ENCODE measurements at places on chromosomes 11 and 22.

- DNase-seq: no peak
Measured at GRCh38 chr22:29072979-29073617, at the start of gene KREMEN1. Gene KREMEN1, plus strand, starts transcription at chr22:29073035. Its CDS starts 96 bp downstream, at chr22:29073131.

DNA sequence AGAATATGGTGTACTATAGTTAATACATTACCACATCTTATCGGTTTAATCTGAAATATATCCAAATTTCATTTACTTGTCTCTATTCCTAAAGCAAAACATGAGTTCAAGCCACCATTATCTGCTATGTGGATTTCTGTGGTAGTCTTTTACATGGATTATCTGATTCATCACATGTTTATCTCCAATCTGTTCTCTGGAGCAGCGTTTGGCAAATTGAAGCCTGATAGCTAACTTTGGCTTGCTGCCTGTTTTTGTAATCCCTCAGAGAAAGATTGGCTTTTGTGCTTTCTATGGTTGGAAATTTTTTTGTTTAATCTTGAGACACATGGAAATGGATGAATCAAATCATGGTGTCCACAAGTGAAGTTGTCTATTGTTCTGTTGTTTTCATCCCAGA lies 274.3 kb downstream of the JRKL start:
- DNase-seq: no peak

- no peak for DNase-seq
Measured at GRCh38 chr11:103354656-103355055, 245.4 kb downstream of the DYNC2H1 start.

- peak; percentile 81 for DNase-seq
Measured at GRCh38 chr11:62554387-62555167, 8.0 kb upstream of the AHNAK start.

- no peak for DNase-seq
Measured at GRCh38 chr11:1034456-1035295, 1.8 kb downstream of the MUC6 start.

DNA sequence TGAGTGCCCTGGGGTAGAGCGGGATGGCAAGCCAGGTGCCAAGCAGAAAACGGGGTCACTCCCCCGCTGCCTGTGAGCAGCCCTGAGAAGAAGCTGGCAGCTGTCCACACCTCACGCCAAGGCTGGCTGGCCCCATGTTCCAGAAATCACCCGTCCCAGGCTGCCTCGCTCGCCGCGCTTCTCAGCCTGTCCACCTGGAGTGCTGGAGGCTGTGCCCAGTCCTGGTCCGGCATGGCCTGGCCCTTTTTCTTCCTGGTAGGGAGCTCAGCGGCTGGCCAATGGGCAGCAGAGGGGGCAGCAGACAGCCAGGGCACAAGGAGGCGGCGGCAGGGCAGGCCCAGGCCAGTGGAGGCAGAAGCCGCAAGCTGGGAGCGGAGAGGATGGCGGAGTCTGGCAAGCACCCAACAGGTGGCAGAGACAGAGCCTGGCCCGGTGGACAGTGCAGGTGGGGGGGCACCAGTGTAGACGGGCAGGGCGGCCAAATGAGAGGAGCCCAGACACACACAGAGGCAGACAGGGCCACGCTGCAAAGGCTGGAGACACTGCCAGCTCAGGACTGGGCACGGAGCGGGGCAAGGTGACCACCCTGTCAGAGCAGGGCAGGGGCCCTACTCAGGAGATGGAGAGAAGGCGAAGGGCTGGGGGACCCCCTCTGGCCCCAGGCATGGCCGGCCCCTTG lies 37.2 kb upstream of the TH start:
- peak; percentile 65 for DNase-seq

- DNase-seq: no peak
Measured at GRCh38 chr11:70185348-70186055, 17.6 kb upstream of the FADD start.

DNA sequence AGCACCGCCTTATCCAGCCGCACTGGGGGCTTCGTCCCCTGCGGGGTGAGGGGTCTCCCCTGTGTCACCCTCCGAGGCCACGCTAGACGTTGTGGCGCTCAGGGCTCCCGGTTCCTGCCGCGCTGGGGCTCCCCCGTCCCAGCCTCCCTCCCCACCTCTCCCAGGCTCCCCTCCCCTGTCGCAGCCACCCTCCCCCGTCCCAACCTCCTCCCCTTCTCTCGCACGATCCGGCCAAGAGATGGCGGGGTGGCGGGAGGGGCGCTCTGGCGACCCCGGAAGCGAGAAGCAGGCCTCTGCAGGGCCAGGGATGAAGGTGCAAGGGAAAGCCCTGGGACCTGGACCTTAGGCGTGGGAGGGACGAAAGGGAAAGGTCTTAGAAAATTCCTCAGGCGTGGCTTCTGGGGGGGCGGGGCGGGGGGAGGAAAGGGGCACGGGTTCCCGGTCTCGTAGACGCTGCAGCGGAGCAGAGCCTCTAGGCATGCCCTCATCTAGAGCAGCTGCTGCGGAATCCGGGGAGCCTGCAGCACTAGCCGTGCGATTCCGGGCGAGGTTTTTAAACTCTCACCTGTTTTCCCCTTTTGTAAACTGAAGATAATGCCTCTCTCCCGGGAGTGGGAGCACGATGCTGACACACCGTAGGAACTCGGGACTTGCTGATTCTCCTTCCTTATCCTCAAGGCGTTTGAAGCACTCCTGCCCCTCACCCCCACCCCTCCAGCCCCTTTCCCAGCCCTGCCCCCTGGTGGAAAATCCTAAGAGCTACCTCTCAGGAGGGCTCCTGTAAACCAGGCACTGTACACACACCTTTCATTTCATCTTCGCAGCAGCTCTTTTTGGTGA lies 14.4 kb downstream of the KCNJ5 start:
- peak; percentile 81 for DNase-seq

DNA sequence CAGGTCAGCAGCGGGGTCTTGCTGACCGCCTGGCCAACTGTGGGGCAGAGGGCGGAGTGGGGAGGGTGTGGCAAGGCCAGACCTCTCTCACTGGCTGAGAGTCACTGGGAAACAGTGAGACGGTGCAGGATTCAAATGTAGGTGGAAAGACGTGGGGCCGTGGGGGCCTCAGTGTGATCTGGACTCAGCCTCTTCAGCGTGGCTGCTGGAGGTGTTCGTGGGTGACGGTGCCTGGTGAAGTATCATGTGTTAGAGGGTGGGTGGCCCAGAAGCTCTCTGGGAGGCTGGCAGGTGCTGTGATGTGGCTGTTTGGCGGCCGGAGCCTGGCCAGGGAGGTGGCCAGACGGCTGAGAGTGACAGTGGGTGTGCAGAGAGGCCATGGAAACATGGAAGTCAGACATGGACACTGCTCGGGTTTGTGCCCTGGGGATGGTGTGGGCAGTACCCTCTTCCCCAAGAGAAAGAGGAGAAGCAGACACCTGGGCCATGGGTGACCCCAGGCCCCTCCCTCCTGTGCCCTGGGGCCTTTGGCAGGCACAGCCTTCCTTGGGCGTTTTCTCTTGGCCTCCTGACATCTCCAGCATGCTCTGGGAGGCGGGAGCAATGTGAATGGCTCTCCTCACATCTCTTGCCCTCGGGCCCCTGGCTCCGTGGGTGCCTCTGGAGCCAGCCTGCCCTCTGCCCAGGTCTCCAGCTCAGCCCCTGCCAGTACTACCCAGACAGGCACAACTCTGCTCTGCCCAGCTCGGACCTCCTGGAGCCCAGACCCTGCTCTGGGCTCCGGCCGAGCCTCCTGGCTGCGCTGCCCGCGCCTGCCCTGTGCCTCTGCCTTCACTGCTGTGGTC lies 10.1 kb upstream of the ACR start:
- DNase-seq: no peak

GRCh38 chr11:61642162-61642561 lies 38.0 kb upstream of the DAGLA start:
- no peak for DNase-seq

DNA sequence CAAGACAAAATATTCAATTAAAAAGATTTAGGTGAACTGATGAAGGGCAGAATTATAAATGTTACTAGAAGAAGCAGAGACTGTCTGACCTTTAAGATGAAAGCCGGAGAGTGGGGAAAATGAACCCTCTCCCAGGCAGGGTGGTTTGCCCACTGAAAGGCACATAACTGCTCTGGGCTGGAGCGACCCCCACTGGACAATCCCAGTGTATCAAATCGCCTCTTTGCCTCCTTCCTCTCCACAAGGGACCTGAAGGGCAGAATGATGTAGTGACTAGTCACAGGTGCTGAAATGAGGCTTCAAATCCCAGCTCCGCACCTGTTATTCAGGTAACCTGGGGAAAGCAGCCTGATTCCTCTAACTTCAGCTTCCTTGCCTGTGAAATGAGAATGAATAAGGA lies 69.0 kb downstream of the EFCAB6 start:
- no peak for DNase-seq

GRCh38 chr22:26444777-26445176 lies 15.7 kb downstream of the ASPHD2 start:
- no peak for DNase-seq

- DNase-seq: peak; percentile 97
Measured at GRCh38 chr11:10540915-10541560, at the start of gene RNF141. Gene RNF141, minus strand, starts transcription at chr11:10541187. Its CDS starts 7,029 bp downstream, at chr11:10534158.

- peak; percentile 69 for DNase-seq
Measured at GRCh38 chr22:44550711-44551491, 52.9 kb upstream of the RTL6 start.

DNA sequence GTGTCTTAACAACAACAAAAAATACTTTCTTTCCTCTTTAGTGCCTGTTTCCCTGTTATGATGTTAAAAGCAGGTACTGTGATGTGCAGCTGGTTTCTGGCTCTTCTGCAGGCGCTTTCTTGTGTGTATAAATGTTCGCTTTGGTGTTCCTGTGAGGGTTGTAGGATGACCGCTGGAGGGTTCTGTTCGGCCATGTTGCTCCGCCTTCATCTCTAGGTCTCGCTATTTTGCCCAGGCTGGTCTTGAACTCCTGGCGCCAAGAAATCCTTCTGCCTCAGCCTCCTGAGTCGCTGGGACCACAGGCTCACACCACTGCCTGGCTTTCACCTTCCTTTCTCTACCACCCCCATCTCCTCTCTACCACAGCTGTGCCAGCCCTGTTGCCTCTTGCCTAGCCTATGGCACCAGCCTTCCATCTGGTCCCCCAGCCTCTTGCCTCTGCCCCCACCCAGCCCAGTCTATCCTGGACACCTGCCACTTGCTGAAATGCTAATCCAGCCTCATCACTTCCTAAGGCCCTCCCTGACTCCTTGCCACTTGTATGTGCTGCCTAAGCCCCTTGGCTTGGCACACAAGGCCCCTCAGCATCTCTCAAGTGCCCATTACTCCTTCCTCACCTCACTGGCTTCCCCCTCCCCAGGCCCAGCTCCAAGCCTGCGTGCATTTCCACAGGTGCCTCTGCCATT lies 5.5 kb downstream of the LRRC74B start:
- no peak for DNase-seq

- DNase-seq: peak; percentile 77
Measured at GRCh38 chr11:101010899-101011298, 118.7 kb downstream of the PGR start.

GRCh38 chr11:125251214-125251545 lies 86.6 kb downstream of the PKNOX2 start:
- no peak for DNase-seq

- DNase-seq: no peak
Measured at GRCh38 chr11:65379698-65380459, 2.6 kb downstream of the SLC25A45 start.
